ENCODE measurements at places on chromosomes 1 and 21.

DNA sequence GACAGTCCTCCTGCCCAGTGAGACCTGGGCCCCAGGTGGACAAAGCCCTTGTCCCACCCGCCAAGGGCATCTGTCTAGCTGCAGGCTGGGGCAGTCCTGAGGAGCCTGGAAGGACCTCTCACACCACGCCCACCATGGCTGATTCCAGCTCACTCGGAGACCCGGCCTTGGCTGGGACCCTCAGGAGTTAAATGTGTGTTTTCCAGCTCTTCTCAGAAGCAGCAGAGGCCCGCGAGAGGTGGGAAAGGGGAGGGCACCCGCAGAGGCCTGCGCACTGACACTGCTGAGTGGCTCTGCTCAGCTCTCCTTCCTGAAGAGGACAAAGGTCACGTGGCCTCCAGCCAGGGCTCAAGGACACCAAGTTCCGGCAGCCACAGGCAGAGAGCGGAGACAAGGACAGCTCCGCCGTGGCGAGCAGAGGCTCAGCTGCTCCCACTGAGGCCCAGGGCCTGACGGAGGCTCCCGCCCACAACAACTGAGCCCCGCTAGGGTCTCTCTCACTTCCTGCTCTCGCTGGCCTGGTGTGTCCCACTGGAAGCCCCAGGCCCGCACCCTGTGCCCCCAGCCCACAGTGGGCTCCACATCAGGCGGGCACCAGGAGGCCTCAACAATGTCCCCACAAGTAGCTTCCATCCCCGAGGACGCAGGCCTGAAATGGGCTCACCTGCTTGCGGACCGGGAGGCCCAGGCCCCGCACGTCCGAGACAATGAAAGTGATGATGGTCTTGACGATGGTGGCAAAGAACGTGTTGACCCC lies 16.9 kb downstream of the SLC19A1 start:
- no peak for DNase-seq

DNA sequence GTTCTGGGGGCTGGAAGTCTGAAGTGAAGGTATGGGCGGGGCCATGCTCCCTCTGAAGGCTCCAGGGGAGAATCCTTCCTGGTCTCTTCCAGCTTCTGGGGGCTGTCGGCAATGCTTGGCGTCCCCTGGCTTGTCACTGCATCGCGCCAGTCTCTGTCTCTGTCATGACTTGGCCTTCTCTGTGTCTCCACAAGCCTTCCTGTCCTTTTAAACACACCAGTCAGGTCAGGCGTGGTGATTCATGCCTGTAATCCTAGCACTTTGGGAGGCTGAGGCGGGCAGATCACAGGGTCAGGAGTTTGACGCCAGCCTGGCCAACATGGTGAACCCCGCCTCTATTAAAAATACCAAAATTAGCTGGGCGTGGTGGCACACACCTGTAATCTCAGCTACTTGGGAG lies 125.3 kb downstream of the ACTL8 start:
- no peak for DNase-seq

DNA sequence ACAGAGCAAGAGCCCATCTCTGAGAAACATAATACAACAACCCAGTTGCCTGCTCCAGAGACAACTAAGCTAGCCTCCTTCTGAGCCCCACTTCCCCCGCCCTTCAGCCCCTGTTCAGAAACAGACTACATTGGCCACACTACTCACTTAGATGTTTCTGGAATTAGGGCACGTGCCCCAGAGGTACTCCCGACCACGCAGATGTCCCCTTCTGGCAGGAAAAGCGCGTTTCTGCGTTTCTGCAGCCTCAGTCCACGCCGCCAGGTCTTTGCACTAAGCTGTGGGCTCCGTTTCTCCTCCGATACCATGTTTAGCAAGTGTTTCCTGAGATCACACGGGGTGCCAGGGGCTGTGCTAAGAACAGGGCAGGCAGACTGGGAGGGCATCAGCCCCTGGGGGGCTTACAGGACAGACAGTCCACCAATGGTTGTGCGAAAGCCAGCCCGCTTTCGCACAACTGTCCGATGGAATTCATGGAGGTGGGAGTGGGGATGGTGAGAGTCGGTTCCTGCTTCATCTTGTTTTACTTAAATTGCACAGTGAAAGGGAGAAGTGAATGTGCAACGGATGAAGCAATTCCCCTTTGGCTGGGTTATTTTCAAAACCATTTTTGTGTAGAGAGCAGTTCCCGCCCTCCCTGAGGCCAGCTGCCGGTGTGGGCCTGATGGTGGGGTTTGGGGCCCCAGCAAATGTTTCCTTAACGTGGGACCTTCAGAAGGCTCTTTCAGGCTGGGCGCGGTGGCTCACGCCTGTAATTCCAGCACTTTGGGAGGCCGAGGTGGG lies 2.7 kb downstream of the PIK3CD start:
- no peak for DNase-seq

- DNase-seq: no peak
These were observed 28.3 kb downstream of the PTPRC start for GRCh38 chr1:198667186-198667585.

DNA sequence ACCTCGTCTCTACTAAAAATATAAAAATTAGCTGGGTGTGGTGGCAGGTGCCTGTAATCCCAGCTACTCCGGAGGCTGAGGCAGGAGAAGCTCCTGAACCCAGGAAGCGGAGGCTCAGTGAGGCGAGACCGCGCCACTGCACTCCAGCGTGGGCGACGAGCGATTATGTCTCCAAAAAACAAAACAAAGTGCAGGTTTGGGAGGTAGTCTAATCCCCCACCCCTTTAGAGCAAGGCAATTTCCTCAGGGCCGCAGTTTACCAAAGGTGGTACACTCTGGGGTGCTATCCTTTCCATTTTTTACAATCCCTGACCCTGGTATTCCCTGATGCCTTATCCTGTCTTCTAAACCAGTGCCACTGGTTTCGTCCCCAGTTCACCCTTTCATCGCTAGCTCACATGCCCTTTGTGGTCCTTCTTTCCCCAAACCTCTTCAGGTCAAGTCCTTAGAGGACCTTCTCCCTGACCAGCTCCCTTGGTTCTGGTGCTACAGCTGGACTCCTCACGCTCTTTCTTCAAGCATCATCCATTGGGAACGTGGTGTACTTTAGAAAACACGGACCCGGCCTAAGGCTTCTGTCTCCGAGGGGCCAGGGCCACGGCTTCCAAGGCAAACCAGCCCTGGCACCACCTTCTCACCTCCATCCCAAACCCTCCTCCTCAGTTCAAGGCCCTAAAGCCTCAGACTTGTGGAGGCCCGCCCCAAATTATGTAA lies 873 bp downstream of the IFT25 start:
- no peak for DNase-seq

DNA sequence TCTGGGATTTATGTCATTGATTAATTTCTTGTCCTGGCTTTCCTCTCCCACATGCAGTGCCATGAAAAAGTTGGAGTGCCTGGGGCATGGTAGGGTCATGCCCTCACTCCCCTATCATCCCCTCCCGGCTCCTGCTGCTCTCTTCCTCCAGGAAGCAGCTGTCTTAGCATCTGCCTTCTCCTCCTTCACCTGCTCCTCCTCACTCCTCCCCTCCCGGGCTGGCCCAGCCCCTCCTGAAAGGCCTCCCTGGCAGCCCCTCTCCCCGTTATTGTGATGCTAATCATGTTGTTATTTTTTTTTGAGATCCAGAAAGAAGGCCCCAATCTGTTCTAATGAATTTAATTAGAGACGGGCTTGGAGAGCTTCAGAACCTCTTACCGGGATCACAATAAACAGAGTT lies 36.3 kb upstream of the NFASC start:
- DNase-seq: no peak

DNA sequence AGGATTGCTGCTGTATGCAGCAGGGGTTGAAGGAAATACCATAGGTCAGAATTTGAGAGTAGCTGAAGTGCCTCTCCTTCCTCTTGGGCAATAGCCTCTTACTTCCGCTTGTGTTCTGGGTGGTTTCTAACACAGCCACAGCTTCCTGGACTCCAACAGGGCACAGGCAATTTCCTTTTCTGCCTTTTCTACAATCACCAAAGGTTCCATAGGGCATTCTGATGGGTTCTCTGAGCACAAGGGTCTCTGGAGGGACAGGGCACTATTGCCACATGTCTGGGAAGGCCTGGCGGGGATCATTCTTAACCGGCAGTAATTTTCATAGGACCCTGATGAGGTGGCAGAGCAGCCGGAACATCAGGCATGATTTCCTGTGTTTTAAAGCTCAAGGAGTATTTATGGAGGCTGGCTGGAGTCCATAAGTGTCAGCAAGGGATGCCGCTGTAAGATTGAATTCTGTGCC lies 5.5 kb upstream of the AGTRAP start:
- DNase-seq: no peak

GRCh38 chr21:40841524-40842196 lies 5.3 kb downstream of the DSCAM start:
- DNase-seq: no peak

- DNase-seq: no peak
These were observed 395.6 kb downstream of the SETD4 start for GRCh38 chr21:35664683-35665082.

- no peak for DNase-seq
These were observed 4.4 kb upstream of the AADACL3 start for GRCh38 chr1:12711536-12711935.

- no peak for DNase-seq
These were observed 4.1 kb downstream of the RNF223 start for GRCh38 chr1:1069711-1070676.

DNA sequence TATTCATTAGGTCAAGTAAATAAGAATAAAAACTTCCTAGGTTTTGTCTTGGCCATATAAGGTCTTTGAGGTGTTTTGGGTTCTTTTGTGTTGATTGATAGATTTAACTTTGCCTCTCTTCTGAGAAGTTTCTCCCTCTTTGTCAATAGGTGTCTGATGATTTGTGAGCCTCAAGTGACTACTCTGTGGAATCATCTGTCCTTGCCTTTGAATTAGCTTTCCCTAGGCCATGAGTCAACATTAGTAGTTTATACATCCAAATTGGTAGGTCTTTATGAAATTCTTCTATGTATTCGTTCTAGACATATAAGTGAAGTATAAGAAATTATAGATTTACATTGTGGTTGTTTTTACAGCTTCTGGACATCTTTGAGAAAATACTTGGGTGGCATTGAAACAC lies 864.4 kb downstream of the USP25 start:
- DNase-seq: no peak

GRCh38 chr1:190168893-190169280 lies 308.8 kb downstream of the BRINP3 start:
- no peak for DNase-seq

DNA sequence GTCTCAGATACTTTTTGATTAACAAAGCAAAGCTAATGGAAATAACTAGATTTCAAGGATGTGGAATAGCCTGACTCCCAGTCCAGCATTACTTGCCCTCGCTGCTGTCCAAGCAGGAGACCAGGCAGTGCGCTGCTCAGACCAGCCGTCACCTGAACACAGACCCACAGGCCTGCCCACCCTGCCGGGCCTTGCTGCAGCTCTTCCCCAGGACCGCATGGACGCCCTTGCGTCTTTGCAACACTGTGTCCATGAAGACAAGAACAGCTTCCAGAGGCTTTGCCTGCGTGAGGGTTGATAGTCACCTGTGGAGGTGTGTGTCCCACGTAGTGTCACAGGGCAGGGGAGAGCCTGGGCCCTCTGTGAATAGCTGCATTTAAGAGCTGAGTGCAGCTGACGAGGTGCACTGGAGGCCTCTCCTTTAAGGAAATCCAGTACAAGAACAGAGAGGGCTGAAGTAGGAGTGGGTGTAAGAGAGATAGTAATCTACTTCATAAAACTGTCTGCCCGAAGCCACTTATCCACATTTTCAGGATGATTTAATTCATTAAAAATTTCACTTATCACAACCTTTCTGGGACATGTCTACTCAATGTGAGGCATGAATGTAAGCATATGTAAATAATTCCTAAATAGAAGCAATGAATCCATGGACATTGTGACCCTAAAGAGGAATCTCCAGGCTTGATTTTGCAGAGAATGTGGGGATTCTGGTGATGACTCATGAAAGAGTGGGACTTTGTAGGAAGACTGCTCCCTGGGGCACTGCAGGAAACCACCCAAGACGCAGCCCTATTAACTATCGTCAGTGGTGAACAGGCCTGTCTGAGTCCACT lies 176.2 kb upstream of the RAB4A start:
- DNase-seq: peak; percentile 65

- no peak for DNase-seq
These were observed 2.5 kb upstream of the ERO1B start for GRCh38 chr1:236284291-236284721.

DNA sequence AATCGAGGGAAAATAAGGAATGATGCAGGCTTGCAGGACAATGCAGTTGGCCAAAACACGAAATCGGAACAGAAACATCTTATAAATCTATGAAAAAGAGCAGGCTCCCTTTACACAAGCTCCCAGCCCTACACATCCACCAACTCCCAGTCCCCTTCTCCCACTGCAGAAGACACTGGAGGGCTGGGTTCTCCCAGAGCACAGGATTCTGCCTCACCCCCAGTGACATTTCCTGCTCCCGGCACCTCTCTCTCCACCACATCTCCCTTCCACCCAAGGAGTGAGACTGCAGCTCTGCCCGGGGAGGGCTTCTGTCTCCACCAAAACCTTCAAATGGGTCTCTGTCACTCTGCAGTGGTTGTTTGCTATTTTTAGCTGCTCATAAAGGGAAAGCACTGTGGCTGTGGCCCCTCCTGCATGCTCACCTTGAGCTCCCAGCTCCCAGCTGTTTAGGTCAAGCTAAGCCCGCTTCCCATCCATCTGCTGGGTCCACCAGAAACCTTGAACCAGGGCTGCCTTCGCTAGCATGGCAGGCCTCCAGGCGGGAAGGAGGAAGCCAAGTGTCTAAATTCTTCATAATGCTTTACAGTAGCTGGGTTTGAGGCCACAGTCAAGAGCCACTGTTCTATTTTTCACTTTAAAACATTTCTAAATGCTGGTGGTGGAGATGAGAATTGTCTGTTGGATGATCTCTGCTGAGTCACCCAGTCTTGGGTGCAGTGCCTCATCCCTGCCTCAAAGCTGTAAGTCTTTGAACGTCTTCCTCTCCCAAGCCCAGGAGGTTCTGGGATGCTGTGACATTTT lies 3.3 kb upstream of the C2CD2 start:
- DNase-seq: no peak

DNA sequence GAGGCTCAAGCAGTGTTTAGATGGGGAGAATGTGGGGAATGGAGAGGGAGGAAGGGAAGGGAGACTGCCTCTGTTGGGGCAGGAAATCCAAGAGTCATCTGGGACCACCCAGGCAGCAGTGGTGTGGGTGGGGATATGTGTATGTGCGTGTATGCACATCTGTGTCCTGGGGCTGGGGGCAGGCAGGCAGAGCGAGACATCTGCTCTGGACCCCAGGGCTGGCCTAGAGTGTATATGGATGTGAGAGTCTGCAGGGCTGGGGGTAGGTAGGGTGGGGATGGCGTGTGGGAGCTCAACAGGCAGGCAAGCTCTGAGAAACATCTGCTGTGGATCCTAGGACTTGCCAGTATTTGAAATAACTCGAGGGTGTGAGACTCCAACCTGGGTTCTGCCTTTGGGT lies 3.5 kb downstream of the PTCH2 start:
- no peak for DNase-seq
